ENCODE measurements at places on chromosomes 12 and 14.

GRCh38 chr12:65878540-65878939 is 54.3 kb downstream of the HMGA2 start:
- DNase-seq = no peak

DNA sequence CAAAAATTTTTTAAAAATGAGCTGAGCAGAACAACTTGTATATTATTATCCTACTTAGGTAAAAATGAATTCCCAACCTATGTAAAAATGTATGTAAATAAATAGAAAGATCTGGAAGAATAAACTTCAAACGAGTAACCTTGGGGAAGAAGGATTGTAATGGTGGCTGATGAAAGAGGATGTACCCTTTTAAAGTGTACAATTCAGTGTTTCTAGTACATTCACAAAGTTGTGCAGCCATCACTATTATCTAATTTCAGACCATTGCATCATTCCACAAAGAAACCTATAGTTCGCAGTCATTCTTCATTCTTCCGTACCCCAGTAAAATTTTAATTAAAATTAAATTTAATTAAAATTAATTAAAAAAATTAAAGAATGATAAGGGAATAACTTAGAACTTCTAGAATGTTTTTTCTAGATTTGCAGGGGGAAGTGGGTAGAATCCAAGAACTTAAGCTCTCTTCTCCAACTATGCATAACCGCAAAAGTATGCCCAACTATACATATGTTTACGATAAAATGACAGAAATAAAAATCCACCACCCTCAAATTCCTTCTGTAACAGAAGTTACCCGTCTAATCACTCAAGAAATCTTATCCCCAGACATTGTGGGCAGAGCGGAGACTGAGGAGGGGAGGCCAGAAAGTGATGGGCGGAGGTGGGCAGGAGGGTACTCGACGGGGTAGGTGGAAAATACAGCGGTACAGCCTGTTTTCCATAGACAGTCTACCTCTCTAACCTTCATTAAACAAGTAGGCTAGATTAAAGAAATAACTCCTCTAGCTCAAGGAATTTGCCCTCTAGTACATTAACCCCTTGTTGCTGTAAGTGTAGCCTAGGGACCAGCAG is 921 bp downstream of the DEPDC4 start:
- DNase-seq = no peak

DNA sequence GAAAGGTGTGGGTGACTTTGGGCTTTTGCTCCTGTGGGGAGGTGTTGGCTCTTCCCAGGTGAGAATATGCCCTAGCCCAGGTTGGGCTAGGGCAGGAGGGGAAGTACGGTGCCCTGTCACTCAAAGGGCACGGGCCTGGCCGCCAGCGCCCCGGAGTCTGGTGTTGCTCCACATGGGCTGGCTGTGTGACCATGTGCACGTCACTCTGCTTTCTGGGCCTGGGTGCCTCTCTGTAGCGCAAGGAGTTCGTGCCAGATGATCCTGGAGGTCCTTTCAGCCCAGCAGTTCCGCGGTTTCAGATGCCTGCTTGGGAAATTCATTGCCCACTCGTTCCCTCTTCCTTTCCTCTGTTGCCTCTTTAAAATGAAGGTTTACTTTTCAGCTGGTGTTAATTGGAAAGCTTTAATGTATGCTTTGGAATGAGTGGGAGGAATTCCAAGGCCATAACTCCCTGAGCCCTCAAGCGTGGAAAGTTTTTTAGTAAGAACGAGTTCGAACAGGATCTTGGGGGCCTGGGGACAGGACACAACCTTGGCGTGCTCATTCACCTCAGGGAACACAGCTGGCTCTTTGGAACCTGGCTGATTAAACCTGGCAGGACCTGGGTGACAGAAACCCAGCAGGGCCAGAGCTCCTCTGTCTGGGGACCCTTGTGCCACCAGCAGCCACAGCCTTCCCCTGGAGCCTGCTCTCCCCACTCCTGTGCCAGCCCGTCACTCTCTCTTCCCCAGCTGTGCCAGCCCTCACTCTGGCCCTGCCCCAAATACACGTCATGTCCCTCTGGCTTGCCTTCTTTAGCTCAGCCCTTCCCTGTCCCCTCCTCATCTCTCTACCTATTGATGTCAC is 42.8 kb downstream of the TSPAN9 start:
- DNase-seq = no peak

DNA sequence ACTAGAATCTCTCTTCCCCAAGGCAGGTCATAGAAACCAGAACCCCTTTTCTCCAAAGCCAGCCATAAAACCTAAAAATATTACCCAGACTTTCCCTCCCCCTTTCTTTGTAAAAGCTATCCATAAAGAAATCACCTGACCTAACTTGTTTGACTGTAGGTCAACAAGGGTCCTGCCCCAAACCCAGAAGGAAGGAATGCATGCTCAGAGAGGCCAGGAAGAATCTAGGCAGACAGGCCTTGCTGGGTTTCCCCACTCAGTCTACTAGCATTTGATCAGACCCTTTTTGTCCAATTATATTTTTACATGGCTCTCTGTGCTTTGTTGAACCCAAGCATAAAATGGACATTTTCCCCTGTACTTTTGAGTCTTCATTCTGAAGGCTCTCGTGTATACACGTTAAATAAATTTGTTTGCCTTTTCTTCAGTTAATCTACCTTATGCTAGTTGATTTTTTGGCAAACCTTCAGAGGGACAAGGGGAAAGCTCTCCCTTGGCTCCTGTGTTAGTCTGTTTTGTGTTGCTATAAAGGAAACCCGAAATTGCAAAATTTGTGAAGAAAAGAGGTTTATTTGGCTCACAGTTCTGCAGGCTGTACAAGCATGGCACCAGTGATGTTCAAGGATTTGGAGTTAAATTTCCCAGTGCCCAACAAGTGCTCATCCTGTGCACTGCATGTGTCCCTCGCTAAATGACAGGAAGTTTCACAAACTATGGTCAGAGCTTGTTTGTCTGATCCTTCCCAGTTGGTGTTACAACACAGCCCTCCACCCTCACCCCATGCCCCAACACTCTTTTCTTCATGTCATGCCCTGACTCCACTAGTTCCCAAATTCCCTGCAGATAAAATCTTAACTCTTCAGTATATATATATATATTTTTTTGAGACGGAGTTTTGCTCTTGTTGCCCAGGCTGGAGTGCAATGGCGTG is 14.2 kb upstream of the RASSF3 start:
- no peak for DNase-seq

GRCh38 chr14:74244115-74244514 is 4.9 kb downstream of the VSX2 start:
- DNase-seq = no peak

DNA sequence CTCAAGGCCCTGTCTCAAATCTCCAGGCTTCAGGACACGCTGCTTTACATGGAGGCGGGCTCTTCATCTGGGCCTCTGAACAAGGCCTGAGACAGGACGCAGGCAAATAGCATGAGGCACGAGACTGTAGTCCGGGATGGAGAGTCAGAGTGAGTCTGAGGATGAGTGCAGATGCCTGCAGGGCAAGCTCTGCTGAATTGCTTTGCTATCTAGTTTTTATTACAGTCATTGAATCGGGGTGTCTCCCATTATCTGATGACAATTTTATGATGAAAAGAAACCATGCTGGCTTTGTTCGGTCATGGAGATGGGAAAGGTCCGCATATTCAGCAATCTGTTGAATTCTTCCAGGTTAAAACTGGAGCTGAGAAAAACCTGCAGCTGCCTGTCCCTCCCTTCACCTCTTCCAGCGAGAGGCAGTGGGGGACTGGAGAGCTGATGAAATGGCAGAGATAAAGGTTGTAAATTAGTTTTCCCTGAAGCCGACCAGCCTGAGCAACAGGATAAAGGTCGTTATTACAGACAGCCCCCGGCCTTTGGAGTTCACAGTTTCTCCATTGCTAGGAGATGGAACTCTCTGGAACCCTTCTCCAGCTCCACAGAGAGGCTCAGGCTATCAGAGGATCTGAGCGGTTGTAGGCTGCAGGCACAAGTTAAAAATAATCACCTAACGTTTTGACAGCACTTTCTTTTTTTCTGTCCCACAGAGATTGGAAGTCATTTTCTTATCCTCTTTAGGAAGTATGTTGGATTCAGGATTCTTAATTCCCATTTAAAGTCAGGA is 1.3 kb upstream of the ADGRD1 start:
- DNase-seq = no peak

DNA sequence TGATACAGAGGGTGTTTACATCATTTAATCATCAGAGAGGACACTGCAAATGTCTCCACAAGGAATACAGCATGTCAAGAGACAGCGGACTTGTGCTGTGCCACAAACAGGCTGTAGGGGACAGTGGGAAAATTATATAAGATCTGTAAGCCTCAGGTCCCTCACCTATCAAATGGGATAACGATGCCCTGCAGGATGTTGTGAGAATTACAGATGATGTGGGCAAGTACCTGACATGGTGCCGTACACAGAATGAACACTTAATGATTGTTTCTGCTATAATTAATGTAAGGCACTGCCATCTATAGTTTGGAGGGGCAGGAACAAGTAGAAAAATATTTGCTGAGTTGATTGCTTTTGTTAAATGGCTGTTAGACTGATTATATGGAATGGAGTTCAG is 81.9 kb upstream of the GTF2A1 start:
- DNase-seq = no peak

GRCh38 chr14:71166180-71166837 is 259.1 kb downstream of the PCNX1 start:
- no peak for DNase-seq

GRCh38 chr12:104718304-104718929 is 239.7 kb downstream of the SLC41A2 start:
- no peak for DNase-seq

GRCh38 chr12:26648999-26649398 is 184.0 kb downstream of the ITPR2 start:
- no peak for DNase-seq

DNA sequence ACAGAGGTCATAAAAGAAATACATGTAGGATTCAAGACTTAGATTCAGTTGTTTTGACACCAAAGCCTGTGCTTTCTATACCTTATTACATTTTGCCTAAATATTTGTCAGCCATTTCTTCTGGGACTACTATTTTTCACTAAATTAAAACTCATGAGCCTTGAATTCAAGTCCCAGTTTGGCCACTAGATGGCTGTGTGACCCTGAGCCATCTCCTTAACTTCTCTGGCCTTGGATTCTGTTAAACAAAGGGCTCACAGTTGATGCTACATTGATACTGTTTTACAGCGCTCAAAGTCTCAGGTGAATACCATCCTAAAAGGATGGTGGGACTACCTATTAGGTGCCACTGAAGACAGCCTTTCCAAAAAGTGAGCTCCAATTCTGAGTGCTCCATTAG is 39.6 kb upstream of the CCDC198 start:
- DNase-seq = peak; percentile 5

- DNase-seq = no peak
Measured at GRCh38 chr14:105503935-105504692, 13.1 kb downstream of the TEDC1 start.

DNA sequence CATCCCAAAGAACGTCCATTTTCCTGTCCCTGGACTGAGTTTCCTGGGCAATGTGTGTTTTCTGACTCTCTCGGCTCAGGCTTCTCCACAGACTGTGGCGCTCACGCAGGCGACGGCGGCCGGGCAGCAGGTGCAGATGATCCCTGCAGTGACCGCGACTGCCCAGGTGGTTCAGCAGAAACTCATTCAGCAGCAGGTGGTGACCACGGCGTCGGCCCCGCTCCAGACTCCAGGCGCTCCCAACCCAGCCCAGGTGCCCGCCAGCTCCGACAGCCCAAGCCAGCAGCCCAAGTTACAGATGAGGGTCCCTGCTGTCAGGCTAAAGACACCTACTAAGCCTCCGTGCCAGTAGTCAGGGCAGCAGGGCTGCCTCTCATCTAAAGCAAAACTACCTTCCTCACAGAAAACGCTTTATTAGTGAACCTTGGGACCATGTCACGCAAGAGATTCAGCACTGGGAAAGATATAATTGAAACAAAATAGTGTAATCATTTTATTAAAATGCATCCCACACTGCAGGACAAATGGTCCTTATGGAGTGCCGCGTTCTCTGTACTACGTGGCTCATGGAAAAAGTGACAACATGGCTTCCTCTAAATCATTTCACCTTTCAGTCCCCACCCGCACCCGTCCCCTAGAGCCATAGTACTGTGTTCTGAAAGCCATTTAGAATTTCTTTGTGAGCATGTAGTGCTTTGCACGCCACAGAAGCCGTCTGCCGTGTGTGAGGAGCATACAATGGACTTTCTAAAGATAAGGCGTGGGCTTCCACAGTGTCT is 66.6 kb downstream of the DDX51 start:
- DNase-seq = peak; percentile 84

DNA sequence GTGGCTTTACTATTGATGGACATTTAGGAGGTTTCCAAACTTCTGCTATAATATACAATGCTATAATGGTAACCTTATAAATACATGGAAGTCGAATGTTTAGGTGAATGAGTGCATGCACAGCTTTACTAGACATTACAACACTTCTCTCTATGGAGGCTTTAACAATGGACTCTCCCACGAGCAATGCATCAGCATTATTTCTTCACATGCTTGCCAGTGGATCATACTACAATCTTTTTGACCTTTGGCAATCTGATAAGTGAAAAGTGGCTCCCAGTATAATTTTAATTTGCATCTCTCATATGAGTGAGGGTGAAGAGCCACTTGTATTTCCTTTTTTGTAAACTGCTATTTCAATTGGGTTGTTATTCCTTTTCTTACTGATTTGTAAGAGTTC is 18.2 kb downstream of the RDH12 start:
- no peak for DNase-seq

DNA sequence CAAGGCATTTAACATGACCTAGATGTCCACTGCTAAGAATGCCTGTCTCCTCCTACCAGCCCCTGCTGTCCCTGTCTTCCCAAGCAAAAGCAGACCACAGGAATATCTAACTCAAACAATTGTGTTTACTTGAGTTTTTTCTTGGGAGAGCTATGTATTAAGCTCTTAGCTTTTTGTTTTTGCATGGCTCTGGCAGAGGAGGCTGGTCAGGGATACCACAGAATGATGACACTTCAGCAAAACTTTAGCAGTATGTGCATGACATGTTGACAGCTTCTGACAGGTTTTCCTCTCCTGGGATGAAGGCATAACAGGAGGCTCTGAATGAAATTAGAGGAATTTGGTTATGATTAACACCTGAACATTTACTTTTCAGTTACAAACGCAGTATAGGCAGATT is 6.9 kb downstream of the TMBIM6 start:
- DNase-seq = no peak

- no peak for DNase-seq
Measured at GRCh38 chr12:8841778-8842177, 19.4 kb downstream of the A2ML1 start.

GRCh38 chr14:89469210-89470198 is 52.5 kb upstream of the FOXN3 start:
- no peak for DNase-seq

- no peak for DNase-seq
Measured at GRCh38 chr14:63676615-63677014, 34.9 kb upstream of the WDR89 start.
